GM18507 (cell line): ENCODE measurements at places on chromosomes 3 and 15.
A peak's percentile ranks its signal among the peaks of the same experiment; 100 is the strongest.

DNA sequence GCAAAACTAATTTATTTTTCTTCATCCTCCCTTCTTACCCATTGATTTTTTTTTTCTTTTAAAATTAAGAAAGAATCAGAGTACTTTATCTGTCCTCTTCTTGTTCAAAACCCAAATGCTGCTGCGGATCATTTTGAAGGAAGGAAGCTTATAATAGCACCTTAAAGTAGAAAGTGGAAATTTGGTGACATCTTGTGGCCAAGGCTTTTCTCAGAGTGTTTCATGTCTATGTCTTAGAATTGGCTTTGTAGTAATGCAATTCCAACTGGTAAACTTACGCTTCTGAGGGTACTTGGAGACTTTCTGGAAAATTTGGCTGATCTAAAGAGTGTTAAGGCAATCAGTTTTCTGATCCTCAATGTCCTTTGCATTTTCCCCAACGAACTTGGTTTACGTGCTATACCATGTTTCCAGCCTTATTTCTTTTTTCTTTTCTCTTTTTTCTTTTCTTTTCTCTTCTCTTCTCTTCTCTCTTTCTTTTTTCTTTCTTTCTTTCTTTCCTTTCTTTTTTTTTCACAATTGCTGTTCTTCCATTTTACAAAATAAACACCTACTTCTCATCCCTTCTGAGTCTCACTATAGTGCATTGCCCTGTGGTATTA, 30.7 kb downstream of the C3orf38 start:
- DNase-seq: no peak

- DNase-seq: peak; percentile 25
Observed at GRCh38 chr15:48250640-48251076, 44.6 kb downstream of the SLC12A1 start.

- DNase-seq: no peak
Observed at GRCh38 chr3:132564070-132564465, 33.0 kb upstream of the ACKR4 start.

GRCh38 chr3:48428088-48428571, 1.8 kb downstream of the PLXNB1 start:
- no peak for DNase-seq

- no peak for DNase-seq
Observed at GRCh38 chr15:35549567-35549966, 3.6 kb upstream of the DPH6 start.

- DNase-seq: no peak
Observed at GRCh38 chr15:33894193-33894592, 74.1 kb upstream of the CHRM5 start.

DNA sequence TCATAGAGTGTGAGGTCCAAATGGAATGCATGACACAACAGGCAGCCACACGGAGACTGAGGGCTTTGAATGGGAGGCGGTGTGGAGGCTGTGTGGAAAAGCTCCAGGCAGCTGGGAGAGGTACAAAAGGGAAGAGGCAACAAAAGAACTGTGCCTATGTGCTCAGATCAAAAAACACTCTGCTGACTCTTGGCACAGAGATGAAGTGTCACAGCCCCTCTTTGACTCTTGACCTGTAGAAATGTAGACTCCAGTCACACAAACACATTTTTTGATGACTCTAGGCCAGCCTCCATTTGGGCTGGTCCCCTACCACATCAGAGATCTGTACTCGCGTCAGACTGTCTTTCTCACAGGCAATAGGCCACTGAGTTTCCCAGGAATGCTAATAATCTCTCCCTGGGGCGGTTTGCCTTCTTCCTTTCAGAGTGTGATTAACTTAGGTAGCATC, 456.0 kb downstream of the TUSC7 start:
- no peak for DNase-seq

GRCh38 chr15:43998607-43999006, 171.8 kb downstream of the WDR76 start:
- DNase-seq: no peak

- DNase-seq: no peak
Observed at GRCh38 chr15:59276225-59277178, 69.9 kb downstream of the LDHAL6B start.

DNA sequence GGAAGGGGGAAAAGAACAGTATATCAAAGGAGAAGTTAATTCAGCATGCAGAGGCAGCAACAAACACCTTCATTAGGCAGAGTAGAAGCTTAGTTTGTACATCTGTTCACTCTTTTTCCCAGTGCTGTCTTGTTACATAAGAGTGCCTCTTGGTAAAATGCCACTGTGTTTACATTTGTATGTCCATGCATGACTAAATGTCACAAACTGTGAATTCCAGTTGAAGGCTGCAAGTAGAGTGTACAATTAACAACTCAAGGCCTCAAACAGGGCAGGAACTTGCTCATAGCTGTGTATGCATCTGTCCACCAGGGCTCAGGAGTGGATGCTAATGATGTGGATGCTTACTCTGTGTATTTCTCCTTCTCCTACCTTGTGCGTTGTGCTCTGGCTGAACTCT, 214.2 kb upstream of the TPM1 start:
- no peak for DNase-seq

DNA sequence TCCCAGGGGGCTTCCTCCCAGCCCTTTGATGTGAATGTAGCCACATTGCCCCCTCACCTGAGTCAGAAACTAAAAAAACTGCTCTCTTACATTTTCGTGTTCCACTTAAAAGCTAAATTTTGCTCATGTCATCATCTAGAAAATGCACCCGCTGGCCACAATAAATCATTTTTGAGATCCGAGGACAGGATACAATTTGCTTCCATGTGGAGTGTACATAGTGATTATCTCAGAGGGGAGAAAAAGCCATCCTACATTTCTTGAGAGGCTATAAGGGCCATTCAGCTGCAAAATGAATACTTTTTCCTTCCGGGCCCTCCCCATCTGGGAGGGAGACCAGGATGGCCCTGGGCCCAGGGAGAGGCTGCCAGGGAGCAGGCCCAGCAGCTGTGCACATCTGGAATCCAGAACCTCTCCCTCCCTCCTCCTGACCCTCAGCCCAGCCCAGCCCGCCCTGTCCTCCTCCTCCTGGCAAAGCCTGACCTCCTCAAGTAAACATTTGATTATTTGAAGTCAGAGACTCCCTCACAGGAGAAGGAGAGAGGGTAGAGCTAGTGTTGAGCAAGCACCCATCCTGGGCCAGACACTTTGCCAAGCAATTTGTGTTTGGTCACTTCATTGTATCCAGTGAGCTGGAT, 59.1 kb downstream of the CORO2B start:
- no peak for DNase-seq

- DNase-seq: no peak
Observed at GRCh38 chr3:186097317-186097662, 11.6 kb downstream of the ETV5 start.

DNA sequence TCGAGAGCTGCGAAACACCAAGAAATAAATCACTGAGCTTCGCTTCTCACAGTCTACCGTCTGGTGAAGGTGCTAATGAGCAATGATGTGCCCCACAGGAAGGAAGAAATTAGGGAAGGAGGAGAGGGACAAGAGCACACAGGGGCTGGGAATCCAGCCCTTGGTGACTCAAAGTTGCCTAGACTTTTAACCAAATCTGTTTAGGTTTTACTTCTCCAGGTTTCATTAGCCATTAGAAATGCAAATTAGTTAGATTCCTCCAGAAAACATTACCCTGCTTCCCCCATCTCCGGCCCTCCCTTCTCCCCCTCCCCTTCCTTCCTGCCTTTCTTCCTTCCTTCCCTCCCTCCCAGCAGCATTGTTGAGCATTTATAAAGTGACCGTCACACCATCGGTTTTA, 59.3 kb upstream of the UBE2E1 start:
- no peak for DNase-seq

DNA sequence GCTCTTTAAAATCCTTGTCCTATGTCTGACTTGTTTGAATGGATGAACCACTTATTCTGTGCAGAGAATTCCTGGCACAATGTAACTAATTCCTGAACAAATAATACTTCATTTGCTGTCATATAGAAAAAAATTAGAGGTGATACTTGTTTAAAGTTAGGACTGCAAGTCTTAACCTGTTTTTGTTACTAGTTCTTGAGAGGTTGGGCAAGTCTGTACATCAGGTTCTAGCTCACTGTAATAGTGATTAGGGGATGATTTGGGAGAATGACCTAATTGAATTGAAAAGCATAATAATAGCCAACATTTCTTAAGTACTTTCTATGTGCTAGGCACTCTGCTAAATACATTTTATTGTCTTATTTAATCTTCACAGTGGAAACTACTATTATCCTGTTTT, 49.3 kb downstream of the GMPS start:
- DNase-seq: no peak

GRCh38 chr15:66136948-66137347, 116.6 kb downstream of the MEGF11 start:
- DNase-seq: no peak

- no peak for DNase-seq
Observed at GRCh38 chr3:123683505-123684154, 98.8 kb upstream of the HACD2 start.

GRCh38 chr3:47440131-47440530, 35.6 kb downstream of the SCAP start:
- DNase-seq: no peak

DNA sequence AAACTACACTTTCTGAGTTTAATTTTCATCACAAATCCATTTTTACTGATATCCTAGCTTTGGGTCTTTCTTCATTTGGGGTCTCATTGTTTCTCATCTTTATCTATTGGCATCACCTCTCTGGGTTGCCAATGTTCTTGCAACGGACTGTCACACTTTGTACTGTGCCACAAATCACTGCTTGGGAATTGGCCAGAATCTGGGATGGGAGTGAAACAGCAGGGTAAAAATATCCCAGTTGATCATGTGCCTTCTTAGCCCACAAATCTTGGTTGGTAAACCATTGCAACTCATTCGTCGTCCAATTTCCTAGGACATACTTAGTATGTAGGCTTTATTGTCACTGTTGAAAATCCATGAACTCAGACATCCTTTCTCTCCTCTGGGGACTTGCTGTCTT, 698.5 kb downstream of the OTOL1 start:
- DNase-seq: no peak

DNA sequence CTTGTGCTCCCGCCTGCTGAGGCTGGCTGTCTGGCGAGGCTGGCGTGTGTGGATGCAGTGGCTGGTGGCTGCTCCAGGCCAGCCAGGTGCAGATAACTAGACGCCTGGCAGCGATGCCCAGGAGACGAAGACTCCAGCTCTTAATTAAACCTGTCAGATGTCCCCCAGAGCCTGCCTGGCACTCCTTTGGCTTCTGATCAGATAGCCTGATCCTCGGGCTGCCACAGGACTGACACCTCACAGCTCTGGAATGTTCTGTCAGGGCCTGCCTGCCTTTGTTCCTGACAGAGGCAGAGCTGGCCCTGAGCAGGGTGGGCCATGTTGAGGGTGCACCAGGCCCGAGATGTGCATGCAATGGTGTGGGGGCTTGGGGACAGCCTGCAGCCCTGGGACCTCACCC, 36.5 kb downstream of the PLXNA1 start:
- no peak for DNase-seq

- no peak for DNase-seq
Observed at GRCh38 chr3:10339376-10339955, 18.6 kb upstream of the SEC13 start.

DNA sequence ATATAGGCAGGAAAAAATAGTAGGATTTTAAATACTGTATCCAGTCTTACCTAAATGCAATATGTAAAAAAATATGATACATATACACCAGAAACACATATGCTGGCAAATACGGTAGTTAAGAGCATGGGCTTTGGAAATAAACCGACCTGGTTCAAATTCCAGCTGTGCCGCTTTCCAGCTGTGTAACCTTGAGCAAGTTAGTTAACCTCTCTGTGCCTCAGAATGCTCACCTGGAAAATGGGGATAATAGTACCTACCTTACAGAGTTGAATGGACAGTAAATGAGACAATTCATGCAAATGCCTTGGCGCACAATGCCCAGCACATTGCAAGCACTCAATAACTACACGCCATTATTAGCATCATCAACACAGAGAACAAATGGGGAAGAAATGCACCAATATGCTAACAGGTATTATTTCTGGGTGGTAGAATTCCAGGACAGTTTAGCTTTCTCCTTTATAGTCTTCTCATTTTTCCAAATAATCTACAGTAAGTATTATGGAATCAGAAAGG, 50.6 kb downstream of the SUMF1 start:
- no peak for DNase-seq

DNA sequence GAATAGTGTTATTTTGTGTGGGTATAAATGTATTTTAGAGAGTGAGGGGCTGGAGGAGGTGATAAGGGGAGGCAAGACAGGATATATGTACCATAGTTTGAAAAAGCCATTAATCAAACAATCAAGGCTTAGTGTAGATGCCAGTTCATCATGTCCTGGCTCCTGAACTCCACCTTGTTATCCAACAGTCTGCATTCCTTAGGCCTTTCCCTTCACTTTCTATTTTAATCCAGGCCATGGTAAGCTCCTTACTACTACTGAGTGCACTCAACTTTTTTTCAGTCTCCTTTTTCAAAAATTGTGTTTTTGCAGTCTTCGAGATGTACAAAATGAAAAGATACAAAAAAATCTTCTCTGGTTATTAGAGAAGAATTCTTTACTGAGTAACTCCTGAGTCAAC, 700.5 kb upstream of the NAALADL2 start:
- DNase-seq: no peak

DNA sequence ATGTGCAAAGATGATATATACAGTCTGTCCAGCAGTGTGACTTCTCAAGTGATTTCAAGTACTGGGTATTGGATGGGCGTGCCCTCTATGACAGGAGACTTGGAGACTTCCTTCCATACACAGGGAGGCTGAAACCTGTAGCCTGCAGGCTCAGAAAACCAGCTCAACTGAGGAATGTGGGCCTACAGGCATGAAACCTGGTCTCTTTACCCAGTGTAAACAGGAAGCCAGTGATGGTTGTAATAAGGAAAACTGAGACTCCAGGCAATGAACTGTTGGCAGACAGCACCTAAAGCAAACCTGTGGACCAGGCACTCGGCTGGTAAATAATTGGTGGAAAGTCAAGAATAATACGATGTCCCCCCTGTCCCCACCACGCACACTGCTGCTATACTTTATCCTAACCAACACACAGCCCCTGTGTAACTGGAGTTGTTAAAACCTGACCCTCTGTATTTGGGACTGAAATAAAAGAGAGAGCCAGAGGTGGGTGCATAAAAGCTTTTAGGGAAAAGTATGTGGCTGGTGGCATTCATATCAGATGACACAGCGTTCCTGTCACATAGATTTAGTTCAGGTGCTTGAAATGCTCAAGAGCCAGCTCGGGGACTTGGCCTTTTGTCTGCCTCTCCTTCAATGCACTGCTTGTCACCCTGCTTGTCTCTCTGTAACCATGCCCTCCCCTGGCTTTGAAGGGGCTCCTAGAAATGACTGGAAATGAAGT, 144.7 kb downstream of the TPRG1 start:
- no peak for DNase-seq

- DNase-seq: no peak
Observed at GRCh38 chr3:17333446-17333845, 409.0 kb downstream of the TBC1D5 start.

- DNase-seq: no peak
Observed at GRCh38 chr3:119967353-119968006, 126.8 kb downstream of the GSK3B start.

DNA sequence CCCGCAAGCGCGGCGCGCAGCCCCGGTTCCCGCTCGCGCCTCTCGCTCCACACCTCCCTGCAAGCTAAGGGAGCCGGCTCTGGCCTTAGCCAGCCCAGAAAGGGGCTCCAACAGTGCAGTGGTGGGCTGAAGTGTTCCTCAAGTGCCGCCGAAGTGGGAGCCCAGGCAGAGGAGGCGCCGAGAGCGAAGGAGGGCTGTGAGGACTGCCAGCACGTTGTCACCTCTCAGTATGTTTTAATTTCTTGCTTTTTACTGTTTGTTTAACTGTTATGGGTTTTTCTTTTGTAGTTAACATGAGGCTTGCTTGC, 1525.7 kb downstream of the SI start:
- no peak for DNase-seq
